ENCODE measurements at places on chromosomes 12 and 14. TPM values are rescaled to one million over a fixed set of nuclear protein-coding genes. Genes with fewer than 3 reads are reported as not detected.

- DNase-seq: no peak
Measured at GRCh38 chr14:31749275-31749674, 188.1 kb downstream of the NUBPL start.

GRCh38 chr14:72463291-72463866 is 430.5 kb downstream of the DPF3 start:
- DNase-seq: no peak

DNA sequence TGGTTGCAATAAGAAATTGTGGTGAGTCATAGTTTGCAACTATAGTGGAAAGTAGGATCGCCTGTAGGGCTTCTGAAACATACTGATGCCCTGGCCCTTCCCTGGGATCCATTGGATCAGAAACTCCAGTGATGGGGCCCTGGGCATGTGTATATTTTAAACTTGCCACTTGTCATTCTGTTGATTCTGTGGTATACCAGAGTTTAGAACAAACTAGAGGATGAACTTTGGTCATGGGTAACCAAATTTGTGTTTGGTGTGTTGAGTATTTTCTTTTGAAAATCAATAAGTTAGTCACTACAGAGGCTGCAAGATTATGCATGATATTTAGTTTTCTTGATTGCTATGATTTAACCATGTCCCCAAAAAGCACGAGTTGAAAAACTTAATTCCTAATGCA is 142.2 kb downstream of the SLC15A5 start:
- no peak for DNase-seq

GRCh38 chr14:106308839-106309389 is 782.5 kb downstream of the TMEM121 start:
- DNase-seq: no peak

DNA sequence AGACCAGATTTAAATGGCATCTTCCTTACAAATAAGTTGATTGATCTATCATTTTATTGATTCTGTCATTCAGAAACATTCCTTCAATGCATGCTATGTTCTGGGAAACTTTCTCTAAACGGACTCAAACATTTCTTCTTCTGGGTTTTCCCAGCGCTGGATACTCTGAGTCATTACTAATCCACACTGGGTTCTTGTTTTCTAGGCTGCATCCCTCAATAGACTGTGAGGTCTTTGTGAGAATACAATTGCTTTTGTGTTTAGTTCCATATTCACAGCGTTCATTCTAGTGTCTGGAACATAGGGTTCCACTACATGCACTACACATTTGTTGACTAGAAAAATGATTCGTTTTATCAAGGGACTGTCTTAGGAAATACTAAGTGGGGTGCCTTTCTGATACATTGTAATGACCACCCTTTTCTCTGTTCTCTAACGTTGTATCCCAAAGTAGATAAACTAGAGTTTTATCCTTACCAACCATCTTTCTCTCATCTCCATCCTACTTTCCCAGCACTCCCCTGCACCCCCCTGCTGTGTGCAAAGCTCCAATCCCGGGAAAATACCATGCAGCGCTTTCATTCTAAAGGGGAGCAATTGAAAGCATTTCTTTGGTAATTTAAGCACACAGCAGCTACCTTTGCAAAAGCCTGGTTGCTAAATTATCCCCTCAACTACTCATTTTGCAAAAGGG is 878.7 kb downstream of the DIO2 start:
- DNase-seq: no peak

GRCh38 chr14:50222055-50222613 is 9.2 kb downstream of the SOS2 start:
- DNase-seq: no peak

- DNase-seq: no peak
Measured at GRCh38 chr12:1584326-1584725, 10.1 kb downstream of the FBXL14 start.

- DNase-seq: no peak
Measured at GRCh38 chr12:117967512-117967911, 1.3 kb downstream of the KSR2 start.

- DNase-seq: peak; percentile 94
Measured at GRCh38 chr12:116717466-116718437, 20.1 kb downstream of the SPRING1 start.

- DNase-seq: no peak
Measured at GRCh38 chr14:86852530-86852929, 1140.5 kb downstream of the GALC start.

DNA sequence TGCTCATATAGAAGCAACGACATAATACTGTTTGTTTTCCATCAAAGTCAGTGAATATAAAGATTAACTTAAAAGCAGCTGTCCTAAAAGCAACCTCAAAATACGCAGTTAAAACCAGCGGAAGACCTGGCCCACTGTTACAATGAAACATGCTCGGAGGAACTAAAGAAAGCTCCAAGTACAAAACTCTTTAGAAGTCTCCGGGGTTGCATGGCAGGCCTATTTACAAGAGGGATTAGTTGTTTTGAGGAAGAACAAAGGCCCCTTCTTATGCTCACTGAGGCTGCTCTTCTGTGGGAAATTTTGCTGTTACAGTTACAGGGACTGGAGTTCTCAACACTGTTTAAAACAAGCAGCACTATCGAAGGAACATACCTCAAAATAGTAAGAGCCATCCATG is 75.9 kb upstream of the C12orf71 start:
- DNase-seq: no peak

GRCh38 chr14:34604995-34605394 is 25.0 kb downstream of the SNX6 start:
- DNase-seq: no peak

GRCh38 chr14:51962711-51963110 is 26.6 kb upstream of the RTRAF start:
- DNase-seq: no peak

GRCh38 chr12:14578646-14579045 is 11.0 kb upstream of the PLBD1 start:
- no peak for DNase-seq

- DNase-seq: no peak
Measured at GRCh38 chr12:25985316-25986175, 27.1 kb downstream of the RASSF8 start.

DNA sequence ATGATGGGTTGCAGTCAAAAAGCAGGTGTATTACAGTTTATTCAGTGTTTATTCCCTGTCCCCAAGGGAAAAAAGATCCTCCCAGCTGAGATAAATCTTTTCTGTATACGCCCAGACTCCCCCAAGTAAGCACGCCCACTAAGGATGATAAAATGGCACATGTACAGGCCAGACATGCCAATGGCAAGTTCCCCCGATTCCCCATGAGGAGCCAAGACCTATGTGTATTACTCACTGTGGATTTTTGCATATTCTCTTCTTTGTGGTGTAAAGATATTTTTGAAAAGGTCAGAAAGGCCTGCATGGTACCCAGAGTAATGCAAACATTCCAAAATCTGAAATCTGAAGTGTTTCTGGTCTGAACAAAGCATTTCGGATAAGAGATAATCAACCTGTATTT is 22.2 kb downstream of the NR2C1 start:
- DNase-seq: no peak

DNA sequence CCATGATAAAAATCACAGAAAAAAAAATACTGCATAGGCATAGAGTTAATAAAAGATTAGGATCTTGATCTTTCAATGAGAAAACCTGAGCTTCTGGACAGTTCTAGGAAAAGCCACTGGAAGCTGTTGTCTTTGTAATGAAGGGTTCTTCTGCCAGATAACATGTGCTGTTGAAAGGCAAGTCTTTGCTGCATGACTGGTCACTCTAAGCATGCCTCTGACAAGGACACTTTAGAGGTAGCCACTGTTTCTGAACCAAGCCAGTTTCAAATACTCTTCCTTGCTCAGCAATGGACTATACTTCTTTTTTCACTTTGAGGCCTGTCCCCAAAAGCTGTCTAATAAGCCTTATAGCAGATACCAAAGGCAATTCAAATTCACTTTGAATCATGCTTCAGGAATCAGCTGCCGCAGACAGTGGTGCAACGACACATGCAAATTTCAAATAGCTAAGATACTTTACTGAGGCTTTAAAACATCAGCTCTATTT is 70.2 kb downstream of the BTG1 start:
- no peak for DNase-seq

DNA sequence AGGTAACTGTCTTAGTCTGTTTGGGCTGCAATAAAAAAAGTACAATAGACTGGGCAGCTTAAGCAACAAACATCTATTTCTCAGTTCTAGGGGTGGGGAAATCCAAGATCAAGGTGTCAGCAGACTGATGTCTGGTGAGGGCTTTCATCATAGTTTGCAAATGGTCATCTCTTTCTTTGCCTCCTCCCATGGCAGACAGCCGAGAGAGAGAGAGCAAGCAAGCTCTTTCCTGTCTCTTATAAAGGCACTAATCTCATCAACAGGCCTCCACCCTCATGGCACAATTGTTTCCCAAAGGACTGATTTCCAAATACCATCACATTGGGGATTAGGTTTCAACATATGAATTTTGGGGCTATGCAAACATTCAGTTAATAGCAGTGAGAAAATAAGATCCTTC is 445.6 kb upstream of the FLRT2 start:
- DNase-seq: no peak

GRCh38 chr12:89844539-89844938 is 135.9 kb upstream of the ATP2B1 start:
- no peak for DNase-seq

DNA sequence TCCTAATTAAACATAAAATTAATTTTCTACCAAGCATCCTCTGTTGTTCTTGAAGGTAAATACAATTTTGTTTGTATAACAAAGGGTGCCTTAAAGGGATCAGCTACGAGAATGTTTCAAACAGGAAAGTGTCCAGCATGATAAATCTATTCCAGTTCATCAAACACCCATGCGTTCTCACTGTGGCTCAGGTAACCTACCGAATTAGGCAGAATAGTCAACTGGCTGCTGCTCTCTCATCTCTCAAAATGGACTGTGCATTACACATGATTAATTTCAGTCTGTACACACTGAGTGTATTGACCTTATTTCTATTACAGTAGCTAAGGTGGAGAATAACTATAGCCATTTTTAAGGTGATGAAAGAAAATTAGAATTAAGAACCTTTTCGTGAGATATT is 127.5 kb upstream of the RMST start:
- no peak for DNase-seq

- DNase-seq: no peak
Measured at GRCh38 chr14:95474486-95474885, 42.0 kb downstream of the SYNE3 start.

DNA sequence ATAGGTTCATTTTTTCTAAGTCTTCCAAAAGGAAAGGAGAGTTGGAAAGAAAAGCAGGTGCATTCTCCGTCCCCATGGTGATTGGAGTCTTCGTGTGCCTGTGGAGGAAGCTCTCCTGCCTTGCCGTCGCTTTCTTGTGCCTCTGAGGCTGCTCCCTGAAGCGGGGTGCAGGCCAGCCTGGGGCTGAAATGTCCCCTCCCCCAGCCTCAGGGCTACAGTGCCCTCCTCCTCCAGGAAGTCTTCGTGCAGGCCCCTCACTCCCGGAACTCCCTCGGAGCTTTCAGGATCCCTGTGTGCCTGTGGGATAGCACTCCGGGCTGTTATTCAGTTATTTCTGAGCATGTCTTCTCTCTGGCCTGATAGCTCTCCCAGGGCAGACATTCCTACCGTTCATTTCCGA is 569.2 kb downstream of the VRK1 start:
- no peak for DNase-seq

GRCh38 chr12:122856999-122857671 is 21.9 kb downstream of the HIP1R start:
- DNase-seq: no peak

- DNase-seq: no peak
Measured at GRCh38 chr12:117527479-117527855, 166.0 kb upstream of the NOS1 start.

DNA sequence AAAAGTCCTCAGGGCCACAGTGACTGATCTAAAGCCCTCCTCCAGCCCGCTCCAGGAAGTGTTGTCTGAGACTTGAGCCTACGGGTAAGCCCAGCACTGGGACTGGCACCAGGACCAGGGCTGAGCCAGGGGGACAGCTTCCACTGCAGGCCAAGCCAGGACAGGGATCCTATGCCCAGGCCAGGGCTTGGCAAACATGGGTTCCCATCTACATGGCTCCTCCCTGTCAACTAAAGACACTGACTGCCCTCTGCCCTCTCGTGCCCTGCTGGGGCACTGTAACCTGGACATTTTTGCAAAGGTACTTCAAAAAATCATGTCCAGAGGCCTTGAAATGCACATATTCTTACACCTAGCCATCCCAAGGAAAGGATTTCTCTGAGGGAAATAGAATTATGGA is 88.0 kb downstream of the VWF start:
- no peak for DNase-seq

GRCh38 chr12:78087363-78087675 is 256.6 kb downstream of the NAV3 start:
- DNase-seq: no peak

DNA sequence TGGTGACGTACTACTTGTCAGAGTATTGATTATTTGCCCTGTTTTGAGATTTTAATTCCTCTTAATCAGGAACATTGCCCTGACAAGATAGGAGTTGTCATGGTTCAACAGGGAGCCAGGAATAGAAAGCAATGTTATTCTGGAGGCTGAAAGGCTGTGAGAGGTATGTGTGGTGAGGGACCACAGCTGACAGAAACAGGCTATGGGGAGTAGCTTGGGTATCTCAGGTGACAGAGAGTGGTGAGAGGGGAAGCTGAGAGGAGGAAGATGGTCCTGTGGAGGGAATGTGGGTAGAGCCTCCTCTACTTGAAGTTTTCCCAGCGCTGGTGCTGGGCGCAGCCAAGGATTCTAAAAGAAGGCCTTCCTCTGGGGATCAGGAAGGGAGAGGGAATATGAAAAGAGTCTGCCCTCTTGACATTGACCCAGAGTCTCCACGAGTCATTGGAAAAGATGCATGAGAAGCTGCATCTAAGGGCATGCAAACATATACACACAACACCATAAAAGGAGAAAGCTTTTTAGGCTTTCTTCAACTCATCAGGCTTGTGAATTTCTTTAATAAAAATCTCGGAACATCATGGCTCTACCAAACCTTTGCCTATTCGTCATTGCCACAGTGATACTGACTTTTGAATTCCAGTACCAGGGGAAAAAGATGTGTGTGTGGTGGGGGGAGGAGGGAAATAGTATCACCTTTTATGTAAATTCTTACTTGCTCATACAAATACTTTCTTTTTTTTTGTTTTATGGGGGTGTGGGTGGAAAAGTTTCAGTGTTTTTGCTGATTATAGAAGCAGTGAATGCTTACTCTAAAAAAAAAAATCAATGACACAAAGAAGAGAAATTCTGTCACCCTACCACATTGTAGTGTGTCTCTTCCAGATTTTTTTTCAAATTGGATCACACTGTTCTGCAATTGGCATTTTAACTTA is 39.9 kb upstream of the DHRS7 start:
- no peak for DNase-seq

The CLMN gene
- 6.5 TPM for total RNA-seq

The LGR5 gene
- under 0.01 TPM for total RNA-seq

The SOX5 gene
- total RNA-seq: 7.8 TPM

The IQSEC3 gene
- total RNA-seq: 0.83 TPM

The SLC17A8 gene
- not detected for total RNA-seq

The MAP3K9 gene
- 3.3 TPM for total RNA-seq

The MLH3 gene
- total RNA-seq: 40.7 TPM

The BCL11B gene
- 0.34 TPM for total RNA-seq

The RILPL1 gene
- total RNA-seq: 29.5 TPM

The AQP6 gene
- total RNA-seq: 0.11 TPM

The KRT83 gene
- total RNA-seq: not detected

Measured in esophagus muscularis mucosa (tissue), 4 donors.